Neural crest cell (in vitro differentiated cells): ENCODE measurements at places on chromosomes 11 and 22. TPM values are rescaled to one million over a fixed set of nuclear protein-coding genes. Genes with fewer than 3 reads are reported as not detected.
A peak's percentile ranks its signal among the peaks of the same experiment; 100 is the strongest.

OR10D3 gene
- total RNA-seq = not detected in 2 replicates

OTOG gene
- not detected in 2 replicates for total RNA-seq

DUSP18 gene
- 7.8 and 8.1 TPM in 2 replicates for total RNA-seq

GRCh38 chr22:27588268-27588667 lies 213.3 kb downstream of the MN1 start:
- H3K27me3 ChIP-seq = peaks cover 19% of the 10 kb centered on the region
- no peak overlapping the region for H3K4me3 ChIP-seq
- no peak for DNase-seq
- H3K27ac ChIP-seq = no peak overlapping the region
- peaks cover 4% of the 10 kb centered on the region for H3K4me1 ChIP-seq

GRCh38 chr22:17303840-17304779 lies 65.2 kb upstream of the CECR2 start:
- H3K4me1 ChIP-seq = peaks cover 8% of the 10 kb centered on the region
- no peak for DNase-seq
- no peaks in the 10 kb centered on the region for H3K36me3 ChIP-seq
- no peaks in the 10 kb centered on the region for H3K27me3 ChIP-seq
- no peak overlapping the region for H3K4me3 ChIP-seq
- peak overlapping the region; percentile 35 for H3K27ac ChIP-seq
